ENCODE measurements at places on chromosomes 2 and 18. TPM values are rescaled to one million over a fixed set of nuclear protein-coding genes. Genes with fewer than 3 reads are reported as not detected.

The RTP5 gene
- total RNA-seq, result not detected

The COL5A2 gene
- total RNA-seq, result 929 TPM

The ACTG2 gene
- total RNA-seq, result under 0.01 TPM

The SLC23A3 gene
- total RNA-seq, result 1.7 TPM

The C2orf72 gene
- total RNA-seq, result 0.38 TPM

The AQP12B gene
- total RNA-seq, result not detected

The FAM117B gene
- 0.77 TPM for total RNA-seq

The UCN gene
- 1.1 TPM for total RNA-seq

The DHRS9 gene
- 0.19 TPM for total RNA-seq

The SLC9A2 gene
- not detected for total RNA-seq

The L3MBTL4 gene
- under 0.01 TPM for total RNA-seq

The LCT gene
- under 0.01 TPM for total RNA-seq

The BCS1L gene
- total RNA-seq, result 59.8 TPM

The RAB6C gene
- under 0.01 TPM for total RNA-seq

The DNER gene
- total RNA-seq, result under 0.01 TPM

The PGAP1 gene
- 5.2 TPM for total RNA-seq

The CPLX4 gene
- total RNA-seq, result not detected

The ACVR1 gene
- 20.3 TPM for total RNA-seq

The TGFA gene
- total RNA-seq, result 0.56 TPM

The ABI2 gene
- total RNA-seq, result 28.5 TPM

The NEB gene
- under 0.01 TPM for total RNA-seq

The ZSWIM2 gene
- under 0.01 TPM for total RNA-seq

The HTR2B gene
- total RNA-seq, result 13.0 TPM

The NCKAP1 gene
- total RNA-seq, result 165 TPM

The BCL11A gene
- 0.19 TPM for total RNA-seq

The CYP27C1 gene
- total RNA-seq, result not detected

The LYG1 gene
- 0.85 TPM for total RNA-seq

The ARHGAP28 gene
- total RNA-seq, result 0.77 TPM

The PLA2R1 gene
- total RNA-seq, result 17.2 TPM

The C2orf92 gene
- total RNA-seq, result 4.2 TPM

The ATP8B1 gene
- 86.8 TPM for total RNA-seq

The SH2D6 gene
- not detected for total RNA-seq

The OXER1 gene
- total RNA-seq, result not detected

The SLC4A3 gene
- 4.2 TPM for total RNA-seq
